Right lobe of liver (tissue), 6 donors: ENCODE measurements at places on chromosomes 16 and 17. TPM values are rescaled to one million over a fixed set of nuclear protein-coding genes. Genes with fewer than 3 reads are reported as not detected.

DNA sequence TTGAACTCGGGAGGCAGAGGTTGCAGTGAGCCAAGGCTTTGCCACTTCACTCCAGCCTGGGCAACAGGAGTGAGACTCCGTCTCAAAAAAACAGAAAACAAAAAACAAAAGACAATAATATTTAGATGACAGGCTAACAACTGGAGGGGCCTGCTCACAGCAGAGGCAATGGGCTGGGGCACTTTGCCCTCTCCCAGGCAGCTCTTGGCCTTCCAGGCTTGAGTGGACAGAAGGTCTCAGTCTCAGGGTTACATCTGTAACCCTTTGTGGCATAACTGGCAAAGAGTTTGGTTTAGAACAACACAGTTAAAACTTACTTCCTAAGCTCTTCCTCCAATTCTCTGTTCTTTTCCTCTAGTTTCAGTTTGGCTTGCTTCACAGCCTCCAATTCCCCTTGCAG is 114.9 kb downstream of the SPAG9 start:
- no peaks in the 10 kb centered on the region for H3K36me3 ChIP-seq
- H3K27me3 ChIP-seq = no peaks in the 10 kb centered on the region
- H3K4me1 ChIP-seq = peaks cover 6% of the 10 kb centered on the region
- no peak overlapping the region for H3K4me3 ChIP-seq
- no peak overlapping the region for H3K27ac ChIP-seq

DNA sequence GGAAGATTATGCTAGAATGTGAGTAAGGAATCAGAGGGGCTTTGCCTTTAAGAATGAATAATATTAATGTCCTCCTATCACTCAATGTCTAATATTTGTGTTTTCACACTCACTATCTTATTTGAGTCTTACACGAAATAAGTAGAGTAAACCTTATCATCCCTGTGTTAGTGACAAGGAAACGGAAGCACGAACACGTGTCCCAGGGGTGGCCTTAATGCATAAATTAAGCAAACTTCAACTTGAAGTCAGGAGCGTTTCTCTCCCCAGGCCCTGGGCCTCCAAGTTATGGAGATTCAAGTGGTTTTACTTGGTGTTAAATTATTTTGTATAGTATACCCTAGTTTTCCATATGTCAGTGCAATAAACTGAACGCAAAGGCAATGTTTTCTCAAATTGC is 96.0 kb downstream of the WDR59 start:
- H3K4me1 ChIP-seq = no peaks in the 10 kb centered on the region
- H3K4me3 ChIP-seq = no peak overlapping the region
- H3K27ac ChIP-seq = no peak overlapping the region
- DNase-seq = no peak
- no peaks in the 10 kb centered on the region for H3K27me3 ChIP-seq
- H3K36me3 ChIP-seq = no peaks in the 10 kb centered on the region

Gene MVP
- total RNA-seq = 98.0 TPM

Gene HMOX2
- 43.7 TPM for total RNA-seq

Gene SLC47A1
- total RNA-seq = 62.2 TPM

Gene KRTAP3-2
- total RNA-seq = not detected

Gene FOXN1
- total RNA-seq = not detected
